ENCODE measurements at places on chromosomes 11 and 22.

- DNase-seq = no peak
Measured at GRCh38 chr11:11660363-11660740, 38.5 kb upstream of the GALNT18 start.

DNA sequence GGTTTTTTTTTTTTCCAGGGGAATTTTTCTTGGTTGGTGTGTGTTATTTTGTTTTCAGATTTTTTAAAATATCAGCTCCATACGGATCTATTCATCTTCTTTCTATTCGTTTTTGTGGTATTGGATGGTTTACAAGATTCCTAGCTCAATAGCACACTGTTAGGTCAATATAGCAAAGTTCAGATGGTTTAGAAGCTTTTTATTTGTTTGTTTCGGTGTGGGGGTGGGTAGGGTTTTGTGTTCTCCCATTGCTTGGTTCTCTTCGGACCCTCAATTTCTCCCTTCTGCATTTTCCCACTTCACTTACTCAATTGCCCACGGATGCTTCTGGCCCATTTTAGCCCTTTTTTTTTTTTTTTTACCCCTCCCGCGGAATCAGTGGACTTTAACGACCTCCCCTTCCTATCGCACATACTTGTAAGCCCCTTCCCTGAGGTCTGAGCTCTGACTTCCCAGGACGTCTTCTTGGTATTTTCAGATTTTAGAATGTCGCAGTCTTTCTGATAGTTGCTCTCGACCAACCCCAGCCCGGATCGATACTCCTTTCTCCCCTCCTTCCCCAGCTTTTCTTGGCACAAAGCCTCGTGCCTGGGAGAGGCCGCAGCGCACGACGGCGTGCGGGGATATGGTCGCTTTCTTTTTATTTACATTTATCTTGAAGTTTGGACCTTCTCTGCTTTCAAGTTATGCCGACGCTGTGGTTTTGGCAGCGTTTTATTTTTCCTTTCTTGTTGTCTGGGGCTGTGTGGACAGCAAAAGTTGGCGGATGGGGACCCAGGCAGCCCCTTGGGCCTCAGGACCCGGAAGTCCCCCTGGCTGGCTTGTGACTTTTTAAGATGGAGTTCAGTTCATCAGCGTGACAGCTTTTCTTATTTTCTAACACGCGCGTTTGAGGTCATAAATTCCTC, 4.4 kb upstream of the SPDYC start:
- DNase-seq = no peak

GRCh38 chr11:68839054-68839865, 2.5 kb downstream of the CPT1A start:
- peak; percentile 90 for DNase-seq

GRCh38 chr11:67405196-67405567, 1.3 kb downstream of the TBC1D10C start:
- DNase-seq = no peak

DNA sequence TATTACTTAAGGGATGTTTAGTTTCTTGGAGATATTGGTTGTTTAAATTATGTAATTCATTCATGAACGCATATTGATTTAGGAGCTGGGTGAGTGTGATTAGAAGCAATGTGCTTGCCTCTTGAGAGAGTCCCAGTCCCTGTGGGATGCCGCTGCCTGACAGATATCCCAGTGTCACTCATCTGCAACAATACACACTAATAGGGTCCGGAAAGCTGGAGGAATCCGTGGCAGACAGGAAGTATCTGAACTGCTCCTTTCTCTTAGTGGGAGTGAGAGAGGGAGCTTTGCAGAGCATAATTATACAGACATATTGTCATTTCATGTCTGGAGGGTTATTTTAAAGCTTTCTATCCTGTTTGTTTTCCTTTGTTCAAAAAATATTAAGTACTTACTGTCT, 17.4 kb downstream of the AMOTL1 start:
- no peak for DNase-seq

DNA sequence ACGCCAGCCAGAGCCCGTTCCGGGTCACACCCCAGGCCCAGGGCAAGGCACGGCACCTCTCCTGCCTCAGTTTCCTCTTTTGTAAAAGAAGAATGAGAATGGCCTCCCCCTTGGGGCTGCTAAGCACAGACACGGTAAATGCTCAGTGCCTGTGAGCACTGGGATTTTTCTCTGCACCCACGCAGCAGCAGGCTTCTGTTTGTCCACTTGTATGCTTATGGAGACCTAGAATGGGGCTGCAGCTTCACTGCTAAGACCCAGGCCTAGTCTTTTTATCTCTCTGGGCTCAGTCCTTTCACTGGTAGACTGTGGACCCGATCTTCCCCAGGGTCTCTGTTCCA, 1327.9 kb downstream of the TBC1D22A start:
- DNase-seq = no peak

GRCh38 chr11:118757876-118758399, 33.0 kb downstream of the DDX6 start:
- no peak for DNase-seq

- no peak for DNase-seq
Measured at GRCh38 chr11:65919573-65920371, 546 bp downstream of the DRAP1 start.

Measured in stimulated activated CD4-positive, alpha-beta T cell treated with anti-CD3 and anti-CD28 coated beads, Interleukin-2, amount 100 ng/mL, for 48 hours (primary cell).